A549 (cell line): ENCODE measurements at places on chromosomes 5 and 9. TPM values are rescaled to one million over a fixed set of nuclear protein-coding genes. Genes with fewer than 3 reads are reported as not detected.

DNA sequence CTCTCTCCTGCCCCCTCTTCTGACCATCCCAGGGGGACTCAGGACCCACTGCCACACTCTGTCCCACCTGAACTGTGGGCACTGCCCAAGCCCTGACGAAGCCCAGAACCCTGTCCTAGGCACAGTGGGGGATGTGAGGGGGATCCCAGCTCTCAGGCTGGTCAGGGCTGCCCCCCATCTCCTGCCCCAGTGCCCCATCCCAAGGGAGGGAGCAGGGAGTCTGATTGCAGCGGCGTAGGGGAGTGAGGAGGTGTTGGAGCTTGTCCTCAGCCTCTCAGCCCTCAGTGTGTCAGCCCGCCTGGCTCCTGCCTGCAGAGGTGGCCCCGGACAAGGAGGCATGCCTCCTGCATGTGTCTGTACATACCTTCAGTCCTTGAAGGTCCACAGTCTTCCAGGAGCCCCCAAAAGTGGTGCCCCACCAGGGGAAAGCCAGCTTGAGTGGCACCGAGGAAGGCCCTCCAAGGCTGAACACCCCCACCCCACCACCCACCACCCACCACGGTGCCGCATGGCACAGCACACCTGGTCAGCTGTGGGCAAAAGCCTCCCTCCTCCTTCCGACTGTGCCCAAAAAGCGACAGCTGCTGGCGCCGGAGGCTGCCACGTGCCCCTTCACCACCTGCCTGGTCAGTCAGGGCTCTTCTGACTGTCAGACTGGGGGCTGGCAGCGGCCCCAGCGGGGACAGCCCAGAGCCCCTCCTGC lies 930 bp downstream of the SARDH start:
- no peak for DNase-seq

CD72 gene
- polyA plus RNA-seq: 0.10 to 0.55 TPM (median 0.44 TPM) in 3 replicates

DNA sequence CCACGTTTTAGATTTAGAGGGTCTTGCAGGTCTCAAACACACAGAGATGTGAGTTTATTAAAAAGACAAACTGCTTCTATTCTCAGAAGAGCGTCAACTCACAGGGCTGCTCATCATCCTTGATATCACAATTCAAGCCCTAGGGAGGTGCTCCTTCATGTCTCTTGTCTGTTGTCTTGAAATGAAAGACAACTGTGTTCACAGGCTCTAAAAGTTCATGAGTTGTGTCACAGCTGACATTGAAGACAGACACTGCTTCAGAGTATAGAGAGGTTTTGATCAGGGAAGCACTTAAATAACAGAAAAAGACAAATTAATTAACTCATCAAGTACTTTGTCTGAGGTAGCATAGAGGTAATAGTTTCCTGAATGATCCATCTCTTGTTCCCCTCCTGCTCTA lies 1917.6 kb upstream of the WWC1 start:
- no peak for DNase-seq

DNA sequence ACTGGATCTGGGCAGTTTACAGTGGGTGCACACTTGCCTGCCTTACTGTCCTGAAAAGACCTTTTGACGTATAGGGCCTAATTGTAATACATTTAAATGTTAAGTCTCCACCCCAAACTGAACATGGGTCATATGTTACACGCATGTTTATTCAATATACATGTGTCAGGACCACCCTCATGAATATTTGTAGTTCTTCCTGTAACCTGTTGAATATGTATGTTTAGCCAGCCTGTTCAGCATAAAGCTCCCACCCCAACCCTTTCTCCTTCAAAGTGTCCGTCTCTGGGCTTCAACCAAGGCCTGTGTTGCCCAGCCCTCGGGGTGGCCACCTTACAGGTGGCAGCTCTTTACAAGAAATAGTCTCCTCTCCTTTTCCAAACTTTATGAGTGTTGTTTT lies 180.9 kb upstream of the DAP start:
- no peak for DNase-seq

DNA sequence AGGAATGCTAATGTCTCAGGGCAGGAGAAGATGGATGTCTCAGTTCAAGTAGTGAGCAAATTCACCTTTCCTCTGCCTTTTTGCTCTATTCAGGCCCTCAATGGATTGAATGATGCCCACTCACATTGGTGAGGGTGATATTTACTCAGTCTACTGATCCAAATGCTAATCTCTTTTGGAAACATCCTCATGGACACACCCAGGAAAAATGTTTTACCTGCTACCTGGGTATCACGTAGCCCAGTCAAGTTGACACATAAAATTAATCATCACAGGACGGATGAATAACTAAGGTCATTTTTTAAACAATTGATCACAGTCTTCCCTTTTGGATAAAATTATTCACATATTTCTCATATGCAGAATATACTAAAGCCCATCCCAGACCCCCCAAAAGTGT lies 63.0 kb upstream of the JAK2 start:
- no peak for DNase-seq

DNA sequence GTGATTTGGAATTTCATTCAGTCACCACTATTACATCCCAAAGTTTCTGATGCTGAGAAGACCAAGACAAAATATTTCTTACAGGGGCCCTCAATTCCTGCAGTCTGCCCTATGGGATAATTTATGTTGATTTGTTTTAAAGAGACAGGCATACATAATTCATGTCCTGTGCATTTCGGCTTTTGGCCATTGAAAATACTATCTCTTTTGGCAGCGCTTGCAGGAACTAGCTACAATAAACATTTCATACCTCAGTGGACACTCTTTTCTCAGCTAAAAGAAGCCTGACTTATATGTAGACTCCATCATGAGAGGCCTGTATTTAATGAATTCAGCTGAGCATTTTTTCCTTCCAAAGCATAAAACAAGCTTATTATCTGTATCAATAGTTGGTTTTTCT lies 451.9 kb upstream of the C9orf72 start:
- DNase-seq: no peak

DNA sequence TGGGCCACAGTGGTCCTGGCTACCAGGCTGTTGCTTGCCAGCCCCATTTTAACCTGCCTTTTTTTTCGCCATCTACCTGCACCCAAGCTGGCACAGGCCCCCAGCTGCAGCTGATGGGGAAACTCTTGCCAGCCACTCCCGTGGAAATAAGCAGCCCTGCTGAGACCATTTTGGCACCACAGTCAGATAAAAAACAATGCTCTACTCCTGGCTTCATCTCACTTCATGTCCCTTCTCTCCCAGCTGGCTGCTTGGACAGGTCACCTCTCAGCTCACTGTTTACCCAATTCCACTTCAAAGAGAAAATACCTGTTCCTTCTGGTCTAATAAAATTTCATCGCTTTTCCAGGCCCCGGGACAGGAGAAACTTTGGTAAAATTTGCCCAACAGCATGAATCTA lies 322.6 kb upstream of the SLC30A5 start:
- DNase-seq: no peak

HSD17B4 gene
- polyA plus RNA-seq: 105 to 135 TPM (median 134 TPM) in 3 replicates

C6 gene
- polyA plus RNA-seq: not detected in 3 replicates

- DNase-seq: no peak
Measured at GRCh38 chr5:157165668-157166067, 396 bp downstream of the GARIN3 start.

DNA sequence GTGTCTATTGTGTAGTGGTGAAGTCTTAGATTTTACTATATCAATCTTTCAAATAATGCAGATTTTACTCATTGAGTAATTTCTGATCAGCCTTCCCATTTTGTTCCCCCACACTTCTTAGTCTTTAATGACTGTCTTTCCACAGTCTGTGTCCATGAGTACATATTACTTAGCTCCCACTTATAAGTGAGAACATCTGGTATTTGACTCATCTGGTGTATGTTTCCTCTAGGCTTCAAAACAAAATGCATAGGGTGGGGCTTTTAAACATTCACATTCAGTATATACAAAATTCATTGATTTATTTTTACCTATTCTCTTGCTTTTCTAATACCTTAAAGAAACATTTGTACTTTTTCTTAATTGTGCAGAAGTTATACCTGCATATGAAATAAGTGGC lies 513.0 kb downstream of the MTRR start:
- DNase-seq: no peak

LIX1 gene
- not detected in 3 replicates for polyA plus RNA-seq

DNA sequence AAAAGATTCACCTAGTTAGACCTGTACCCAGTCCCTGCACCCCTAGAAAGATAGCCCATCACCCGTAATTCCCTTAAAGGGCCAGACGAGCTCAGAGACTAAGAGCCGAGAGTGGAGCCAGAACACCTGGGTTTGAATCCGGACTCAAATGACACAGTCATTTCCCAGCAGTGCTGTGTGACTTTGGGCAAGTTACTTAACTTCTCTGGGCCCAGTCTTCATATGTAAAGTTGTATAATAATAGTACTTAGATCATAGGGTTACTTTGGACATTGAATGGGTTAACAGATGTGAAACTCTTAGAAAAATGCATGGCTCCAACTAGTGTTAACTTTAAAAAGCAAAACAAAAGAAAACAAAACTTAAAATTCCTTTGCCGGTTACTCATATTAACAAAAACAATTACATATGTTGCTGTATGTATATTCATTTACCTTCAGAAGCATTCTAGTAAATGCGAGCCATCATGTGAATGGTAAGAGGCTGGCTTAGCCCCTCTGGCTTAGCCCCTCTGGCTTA lies 40.4 kb upstream of the RASGRF2 start:
- no peak for DNase-seq

DNA sequence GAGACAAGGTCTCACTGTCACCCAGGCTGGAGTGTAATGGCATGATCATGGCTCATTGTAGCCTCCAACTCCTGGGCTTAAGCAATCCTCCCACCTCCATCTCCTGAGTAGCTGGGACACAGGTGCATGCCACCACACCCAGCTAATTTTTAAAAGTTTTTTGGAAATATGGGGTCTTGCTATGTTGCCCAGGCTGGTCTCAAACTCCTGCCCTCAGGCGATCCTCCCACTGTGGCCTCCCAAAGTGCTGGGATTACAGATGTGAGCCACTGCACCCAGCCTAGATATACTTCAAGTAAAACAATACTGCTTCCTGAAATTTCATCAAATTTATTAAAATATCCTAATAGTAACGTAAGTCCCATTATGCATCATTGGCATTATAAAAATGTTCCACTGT lies 33.4 kb downstream of the STARD4 start:
- DNase-seq: no peak

CBY3 gene
- not detected in 3 replicates for polyA plus RNA-seq

PCDHB8 gene
- polyA plus RNA-seq: 0.37 to 0.50 TPM (median 0.44 TPM) in 3 replicates

LPAR1 gene
- polyA plus RNA-seq: 14.9 to 15.8 TPM (median 15.8 TPM) in 3 replicates

DNA sequence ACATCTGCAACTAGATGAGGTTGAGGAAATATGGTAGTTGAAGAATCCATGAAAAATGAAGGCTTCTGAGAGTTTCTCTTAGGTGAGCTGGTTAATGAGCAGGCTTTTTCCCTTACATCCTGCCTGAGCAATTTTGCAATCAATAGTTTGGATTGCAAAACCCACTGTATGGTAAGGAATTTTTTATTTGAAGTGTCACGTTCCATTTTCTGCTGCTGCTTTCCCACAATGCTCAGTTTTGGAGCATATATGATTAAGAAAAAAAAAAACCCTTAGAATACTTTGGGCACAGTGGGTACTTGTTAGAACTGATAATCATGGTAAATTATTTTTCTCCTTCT lies 144.2 kb downstream of the PCSK1 start:
- no peak for DNase-seq

GRCh38 chr5:32308946-32309345 lies 3.8 kb downstream of the MTMR12 start:
- DNase-seq: no peak

DNA sequence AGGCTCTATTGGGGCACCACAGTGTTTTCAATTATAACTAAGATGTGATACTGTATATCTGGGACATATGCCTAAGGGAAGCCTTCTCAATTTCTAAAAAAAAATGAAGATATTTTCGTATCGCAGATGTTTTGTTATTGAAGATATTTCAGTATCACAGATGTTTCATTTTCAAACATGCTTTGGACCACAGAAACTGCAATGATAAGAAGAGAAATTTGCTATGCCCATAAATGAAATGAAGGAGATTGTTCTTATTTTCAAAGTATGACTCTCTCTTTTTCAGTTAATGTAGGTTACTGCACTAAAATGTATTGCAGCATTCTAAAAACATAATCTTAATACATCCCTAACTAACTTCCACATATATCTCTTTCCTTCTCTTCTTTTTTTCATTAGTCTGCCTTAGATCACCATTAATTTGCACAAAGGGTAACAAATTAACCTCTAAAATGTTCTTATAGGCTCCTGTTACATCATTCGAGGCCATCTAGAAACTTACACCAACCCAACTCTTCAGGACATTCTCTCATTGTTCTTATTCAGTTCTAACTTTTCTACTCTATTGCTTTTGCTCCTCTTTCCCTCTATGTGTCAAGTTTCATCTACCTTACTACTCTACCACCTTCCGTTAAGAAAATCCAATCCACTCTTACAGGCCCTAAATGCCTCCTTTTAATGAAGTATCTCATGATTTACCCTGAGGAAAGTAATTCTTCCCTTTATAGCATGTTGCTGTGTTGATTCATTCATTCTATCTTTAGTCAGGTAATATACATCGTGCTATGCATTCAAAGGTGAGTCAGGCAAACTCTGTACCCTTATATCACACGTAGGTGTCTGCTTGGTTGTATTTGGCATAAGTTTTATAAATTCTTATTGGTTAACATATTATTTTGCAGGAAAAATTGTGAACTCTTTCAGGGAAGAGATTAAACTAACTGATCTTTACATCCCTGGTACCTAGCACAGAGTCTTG lies 70.5 kb downstream of the ST8SIA4 start:
- DNase-seq: no peak

GRCh38 chr9:88682431-88682831 lies 147.5 kb downstream of the NXNL2 start:
- DNase-seq: no peak

DNA sequence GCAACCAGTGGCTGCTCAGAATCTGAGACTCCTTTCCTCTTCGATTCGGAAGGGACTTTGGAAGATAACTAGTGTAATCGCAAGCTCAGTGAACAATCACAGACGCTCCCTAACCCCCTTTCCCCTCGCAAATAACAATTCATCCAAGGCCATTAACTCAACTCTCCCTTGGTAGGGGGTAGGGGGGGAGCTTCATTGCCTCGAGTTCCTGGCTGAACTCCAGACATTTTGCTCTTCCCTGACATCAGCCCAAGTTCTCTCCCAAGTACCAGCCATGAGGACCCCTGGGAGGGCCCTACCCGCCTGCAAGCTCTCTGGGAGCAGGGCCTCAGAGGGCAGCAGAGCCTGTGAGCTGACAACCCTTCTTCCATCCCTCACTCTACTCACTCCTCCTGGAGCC lies 8.4 kb downstream of the FAM163B start:
- DNase-seq: no peak

- no peak for DNase-seq
Measured at GRCh38 chr9:73215249-73215648, 63.6 kb downstream of the ANXA1 start.

- DNase-seq: no peak
Measured at GRCh38 chr9:73167614-73168013, 15.9 kb downstream of the ANXA1 start.

HAPLN1 gene
- not detected in 3 replicates for polyA plus RNA-seq
